ENCODE measurements at places on chromosomes 12 and 14.

DNA sequence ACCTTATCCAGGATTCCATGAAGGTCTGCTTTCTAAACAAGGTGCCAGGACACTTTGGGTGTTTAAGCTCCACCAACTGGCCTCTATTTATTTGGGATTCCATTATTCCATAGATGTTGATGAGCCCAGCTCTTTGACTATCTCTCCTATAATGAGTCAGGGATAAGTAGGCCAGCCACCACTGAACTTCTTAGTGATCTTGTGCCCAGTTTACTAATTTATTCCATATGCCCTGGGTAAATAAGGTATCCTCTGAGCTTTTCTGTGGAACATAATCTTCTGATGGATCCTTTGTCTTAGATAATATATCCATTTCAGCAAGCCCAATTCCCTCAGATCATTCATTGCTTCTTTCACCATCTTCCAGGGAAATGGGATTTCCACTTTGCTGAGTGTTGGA lies 535.0 kb downstream of the FOXG1 start:
- DNase-seq, result no peak

GRCh38 chr12:94309373-94309772 lies 150.3 kb downstream of the CEP83 start:
- no peak for DNase-seq

DNA sequence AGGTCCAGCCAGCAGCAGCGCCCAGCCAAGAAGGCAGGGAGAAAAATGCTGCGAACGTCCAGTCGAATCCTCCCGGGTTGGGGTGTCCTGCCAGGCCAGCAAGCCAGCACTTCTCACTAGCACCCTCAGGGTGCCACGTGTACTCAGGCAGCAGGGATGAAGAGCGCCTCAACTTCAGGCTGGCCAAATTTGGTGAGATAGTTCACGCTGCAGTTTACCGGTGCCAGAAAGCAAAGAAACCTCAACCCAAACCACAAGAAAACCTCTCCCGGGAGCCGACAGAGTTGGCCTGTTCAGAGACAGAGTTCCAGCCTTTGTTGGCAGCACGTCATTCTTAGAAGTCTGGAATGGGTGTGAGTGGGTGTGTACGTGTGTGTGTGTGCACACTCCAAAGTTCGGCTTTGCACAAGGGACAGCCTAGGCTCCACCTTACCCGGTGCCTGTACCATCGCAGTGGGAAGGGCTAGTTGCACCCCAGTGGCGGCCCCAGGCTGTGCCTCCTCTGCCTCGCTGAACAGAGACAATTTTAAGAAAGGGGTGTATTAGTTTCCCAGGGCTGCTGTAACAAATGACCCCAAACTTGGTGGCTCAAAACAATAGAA lies 42.1 kb downstream of the ELK3 start:
- no peak for DNase-seq

DNA sequence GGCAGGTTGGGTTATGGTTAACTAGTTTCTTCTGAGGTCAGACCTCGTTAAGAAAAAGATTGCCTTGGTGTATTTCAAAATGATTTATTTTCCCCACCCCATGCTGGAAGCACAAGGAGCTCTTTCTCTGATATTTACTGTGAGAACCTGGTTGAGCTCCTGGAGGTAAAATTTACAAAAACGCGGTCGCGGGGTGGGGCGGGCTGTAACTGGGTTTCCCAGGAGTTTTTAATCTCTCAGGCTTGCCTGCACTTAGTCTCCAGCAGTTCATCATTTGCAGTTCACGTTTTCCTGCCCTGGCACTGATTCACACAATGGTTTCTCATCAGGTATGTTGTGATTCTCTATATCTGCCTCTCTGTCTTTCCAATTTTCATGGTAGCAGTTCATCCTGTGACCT lies 67.9 kb upstream of the PDE3A start:
- DNase-seq, result no peak

DNA sequence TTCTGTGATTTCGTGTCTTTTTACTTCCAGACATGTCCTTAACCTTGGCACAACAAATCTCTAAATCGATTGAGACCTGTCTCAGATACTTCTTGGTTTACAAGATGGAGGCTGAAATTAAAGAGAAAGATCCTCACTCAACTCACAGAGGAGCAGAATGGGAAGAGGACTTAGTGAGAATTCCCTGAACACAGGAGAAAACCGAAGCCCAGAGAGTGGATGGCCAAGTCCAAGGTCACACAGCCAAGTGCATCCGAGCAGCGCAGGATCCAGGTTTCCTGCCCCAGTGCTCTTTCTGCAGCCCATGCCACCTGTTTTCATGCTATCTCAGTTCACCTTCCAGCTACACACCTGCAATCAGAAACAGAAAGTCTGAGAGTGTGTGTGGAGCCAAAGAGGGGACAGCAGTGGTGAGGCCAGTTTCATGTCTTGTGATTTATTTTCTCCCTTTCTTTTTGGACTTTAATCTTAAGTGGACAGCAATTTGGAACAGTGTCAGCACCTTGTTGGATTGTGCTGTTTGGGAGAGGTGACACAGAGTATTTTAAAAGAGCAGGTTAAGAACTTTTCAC lies 22.9 kb upstream of the TCL1B start:
- DNase-seq, result no peak

- no peak for DNase-seq
These were observed at the start of gene TESPA1 for GRCh38 chr12:54984658-54985376. Gene TESPA1, minus strand, starts transcription at chr12:54984762. Its CDS starts 10,200 bp downstream, at chr12:54974562.

DNA sequence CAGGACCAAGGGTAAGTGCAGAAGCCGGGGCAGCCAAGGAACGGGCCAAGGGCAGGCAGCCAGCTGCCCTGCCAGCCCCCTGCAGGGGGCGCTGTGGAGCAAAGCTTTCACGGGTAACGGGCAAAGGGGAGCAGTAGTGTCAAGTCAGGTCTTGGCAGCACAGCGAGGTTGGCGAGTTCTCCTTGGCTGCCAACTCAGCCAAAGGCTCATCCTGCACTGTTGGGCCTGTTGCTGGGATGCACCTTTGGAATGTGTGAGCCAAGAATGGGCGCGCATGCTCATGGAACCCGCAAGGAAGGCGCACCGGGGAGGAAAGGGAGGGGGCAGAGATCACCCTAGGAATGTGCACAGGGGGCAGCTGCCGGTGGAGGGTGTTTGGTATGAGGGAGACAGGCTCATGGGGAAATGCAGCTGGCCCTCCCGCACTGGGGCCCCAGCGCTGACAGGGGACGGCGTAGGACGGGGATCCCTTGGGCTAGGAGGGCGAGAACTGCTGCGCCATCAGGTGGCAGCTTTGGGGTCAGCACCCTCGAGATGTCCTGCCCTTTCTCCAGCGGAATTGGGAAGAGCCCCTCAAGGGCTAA lies 138.0 kb downstream of the ASCL4 start:
- peak; percentile 12 for DNase-seq

DNA sequence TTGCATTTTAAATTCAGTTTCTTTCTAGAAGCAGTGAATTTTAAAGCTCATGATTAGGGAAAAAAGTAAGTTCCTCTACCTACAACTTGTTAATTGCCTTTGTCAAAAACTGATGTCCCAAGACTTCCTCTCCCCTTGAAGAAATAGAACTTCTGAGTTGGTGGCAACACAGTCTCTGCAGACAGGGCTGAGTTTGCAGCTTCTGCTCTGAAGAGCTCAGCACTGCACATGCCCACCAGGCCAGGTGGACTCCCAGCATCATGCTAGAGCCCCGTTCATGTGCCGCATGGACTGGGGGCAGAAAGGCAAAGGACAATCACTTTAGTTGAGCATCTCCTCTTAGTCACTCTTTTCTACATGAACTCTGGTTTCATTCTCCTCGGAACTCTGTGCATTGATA lies 620.1 kb downstream of the VRK1 start:
- DNase-seq, result no peak

GRCh38 chr14:41302776-41303175 lies 303.9 kb upstream of the LRFN5 start:
- DNase-seq, result no peak

- DNase-seq, result no peak
These were observed 57.6 kb downstream of the BRMS1L start for GRCh38 chr14:35883677-35884293.

DNA sequence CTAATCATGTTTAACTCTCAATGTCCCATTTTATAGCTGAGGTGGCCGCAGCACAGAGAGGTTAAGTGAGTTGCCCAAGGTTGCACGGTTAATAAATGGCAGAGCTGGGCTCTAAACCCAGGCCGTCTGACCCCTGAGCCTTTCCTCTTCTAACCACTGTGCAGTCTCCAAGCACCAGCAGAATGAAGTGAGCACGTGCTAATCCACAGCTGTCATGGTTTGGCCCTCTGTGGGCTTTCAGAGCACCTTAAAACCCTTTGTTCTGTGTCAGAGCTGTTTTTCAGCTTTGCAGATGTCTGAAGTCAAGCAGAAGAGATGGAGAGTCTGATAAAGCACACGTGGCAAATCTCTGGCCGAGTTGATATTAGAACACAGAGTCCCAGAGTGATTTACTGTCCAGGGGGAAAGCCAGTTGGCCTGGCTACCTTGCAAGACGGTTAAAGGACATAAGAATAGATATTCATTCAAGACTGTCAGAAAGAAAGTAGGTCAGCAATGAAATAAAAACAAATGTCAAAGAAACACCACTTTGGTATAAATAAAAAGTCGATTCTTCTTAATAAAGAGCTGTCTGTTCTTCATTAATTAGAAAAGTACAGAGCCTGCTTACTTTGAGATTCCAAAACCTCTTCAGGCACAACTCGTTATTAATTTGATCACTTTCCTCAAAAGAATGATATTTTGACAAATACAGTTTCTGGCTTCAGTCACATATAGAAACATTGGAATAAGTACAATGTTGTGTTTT lies 107.3 kb downstream of the CRADD start:
- no peak for DNase-seq

- no peak for DNase-seq
These were observed 12.2 kb downstream of the TEP1 start for GRCh38 chr14:20400965-20401593.

GRCh38 chr12:77946541-77947061 lies 115.9 kb downstream of the NAV3 start:
- no peak for DNase-seq

DNA sequence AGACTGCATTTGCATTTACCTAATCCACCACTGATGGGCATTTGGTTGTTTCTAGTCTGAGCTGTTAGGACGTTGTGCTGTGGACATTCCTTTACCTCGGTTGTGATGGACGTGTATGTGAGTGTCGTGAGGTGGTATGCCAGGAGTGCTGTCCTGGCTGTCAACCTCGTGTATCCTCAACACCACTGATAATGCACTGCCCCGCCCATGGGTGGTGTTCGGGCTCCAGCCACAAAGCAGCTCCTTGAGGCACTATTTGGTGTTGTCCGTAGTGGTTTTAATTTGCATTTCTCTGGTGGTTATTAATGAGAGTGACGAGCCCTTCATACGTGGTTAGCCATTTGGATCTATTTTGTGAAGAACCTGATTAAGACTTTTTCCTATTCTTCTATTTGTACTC lies 87.6 kb downstream of the PPP2R5C start:
- no peak for DNase-seq

DNA sequence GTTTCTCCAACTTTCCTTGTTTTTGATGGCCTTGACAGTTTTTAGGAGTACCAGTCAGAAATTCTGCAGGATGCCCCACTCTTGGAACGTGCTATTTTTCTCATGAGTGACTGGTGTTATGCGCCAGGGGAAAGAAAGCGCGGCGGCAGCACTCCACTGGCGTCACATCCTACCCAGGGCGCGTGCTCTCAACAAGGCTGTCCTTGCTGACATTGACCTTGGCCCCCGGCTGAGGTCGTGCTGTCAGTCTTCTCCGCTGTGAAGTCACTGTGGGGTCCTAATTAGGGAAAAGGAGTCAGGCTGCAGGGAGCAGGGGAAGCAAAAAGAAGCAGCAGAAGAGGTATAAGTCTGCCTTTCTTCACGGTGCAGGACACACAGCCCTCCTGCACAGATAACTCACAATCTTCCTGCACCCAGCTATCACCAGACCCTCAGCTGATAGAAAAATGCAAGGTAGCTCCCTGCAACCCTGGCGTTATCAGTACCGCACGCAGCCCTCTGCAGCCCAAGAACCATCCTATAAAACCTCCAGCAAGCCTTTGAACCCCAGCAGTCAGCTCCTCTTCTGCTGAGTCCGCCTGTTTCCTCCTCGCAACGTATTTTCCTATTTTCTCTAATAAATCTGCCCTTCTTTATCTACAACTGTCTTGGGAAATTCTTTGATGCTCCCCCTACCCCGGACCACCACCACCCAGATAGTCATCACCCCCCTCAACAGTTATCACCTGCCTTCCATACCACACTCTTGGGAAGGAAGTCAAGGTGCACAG lies 48.0 kb upstream of the C14orf180 start:
- DNase-seq, result no peak

DNA sequence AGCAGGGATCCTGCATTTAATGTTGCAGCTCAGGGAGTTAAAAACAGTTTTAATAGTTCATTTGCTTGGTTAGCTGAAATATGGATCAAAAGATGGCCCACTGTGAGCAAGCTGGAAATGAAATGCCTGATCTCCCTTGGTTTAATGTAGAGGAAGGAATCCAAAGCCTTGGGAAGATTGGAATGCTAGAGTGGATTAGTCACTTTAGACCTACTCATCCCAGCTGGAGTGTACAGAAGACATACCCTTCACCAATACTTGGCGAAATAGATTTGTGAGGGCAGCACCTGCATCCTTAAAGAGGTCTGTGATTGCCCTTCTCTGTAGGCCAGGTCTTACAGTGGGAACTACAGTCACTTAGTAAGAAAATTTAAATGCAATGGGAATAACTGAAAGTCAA lies 58.0 kb upstream of the KRAS start:
- no peak for DNase-seq

DNA sequence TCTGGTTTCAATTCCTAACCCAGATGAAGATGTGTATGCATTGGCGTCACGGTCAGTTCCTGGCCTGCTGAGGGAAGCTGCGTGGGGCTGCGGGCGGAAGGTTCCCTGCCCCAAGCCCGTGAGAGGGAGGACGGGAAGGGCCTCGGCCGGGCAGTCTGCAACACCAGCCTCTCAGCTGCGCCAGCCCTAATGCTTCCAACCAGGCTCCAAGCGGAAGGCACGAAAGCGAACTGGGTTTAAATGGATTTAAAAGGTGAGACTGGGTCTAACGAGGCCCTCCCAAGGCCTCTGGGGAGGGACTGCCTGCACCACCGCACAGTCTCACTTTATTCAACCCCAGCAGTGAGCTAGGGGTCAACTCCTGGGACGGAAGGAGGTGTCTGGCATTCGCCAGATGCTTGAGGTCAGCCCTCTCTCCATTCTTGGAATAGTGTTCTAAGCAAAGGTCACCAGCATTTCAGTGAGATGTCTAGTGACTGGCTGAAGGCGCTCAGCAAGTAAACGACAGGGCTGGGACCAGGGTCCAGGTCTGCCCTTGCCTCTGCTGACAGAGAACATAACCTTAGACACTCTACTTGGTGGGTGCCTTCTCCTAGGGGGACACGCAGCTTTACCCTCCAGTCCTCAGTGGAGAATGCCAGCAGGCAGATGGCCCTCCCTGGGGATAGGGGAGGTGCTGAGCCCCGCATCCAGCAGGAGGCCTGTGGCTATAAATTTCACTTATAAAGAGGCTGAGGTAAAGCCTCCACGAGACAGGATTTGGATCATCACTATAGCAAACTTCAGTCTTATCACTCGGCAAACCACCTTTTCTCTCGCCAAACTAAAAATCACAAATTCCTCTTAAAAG lies 92.2 kb downstream of the PIWIL1 start:
- DNase-seq, result no peak

DNA sequence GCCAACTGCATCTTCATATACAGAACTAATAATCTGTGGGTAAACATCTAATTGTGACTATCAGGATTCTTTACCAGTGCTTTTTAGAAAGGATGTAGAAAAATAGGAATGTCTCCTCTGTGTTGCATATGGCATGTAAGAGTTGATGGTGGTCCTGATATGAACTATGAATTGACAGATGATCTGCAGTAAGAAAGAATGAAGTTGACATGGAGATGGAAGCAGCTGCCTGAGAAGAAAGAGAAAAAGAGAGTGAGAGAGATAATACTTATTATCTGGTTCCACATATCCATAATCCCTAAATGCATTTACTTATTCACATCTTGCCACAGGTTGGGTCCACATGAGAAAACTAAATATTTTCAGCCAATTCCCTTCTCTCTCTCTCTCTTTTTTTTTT lies 1022.9 kb downstream of the SLC6A15 start:
- DNase-seq, result no peak
